ENCODE measurements at places on chromosomes 2 and 18. TPM values are rescaled to one million over a fixed set of nuclear protein-coding genes. Genes with fewer than 3 reads are reported as not detected.

GRCh38 chr2:207833251-207833751 is 63.6 kb upstream of the FZD5 start:
- no peak for DNase-seq

- DNase-seq, result no peak
Observed at GRCh38 chr2:173048897-173049661, 26.6 kb upstream of the MAP3K20 start.

DNA sequence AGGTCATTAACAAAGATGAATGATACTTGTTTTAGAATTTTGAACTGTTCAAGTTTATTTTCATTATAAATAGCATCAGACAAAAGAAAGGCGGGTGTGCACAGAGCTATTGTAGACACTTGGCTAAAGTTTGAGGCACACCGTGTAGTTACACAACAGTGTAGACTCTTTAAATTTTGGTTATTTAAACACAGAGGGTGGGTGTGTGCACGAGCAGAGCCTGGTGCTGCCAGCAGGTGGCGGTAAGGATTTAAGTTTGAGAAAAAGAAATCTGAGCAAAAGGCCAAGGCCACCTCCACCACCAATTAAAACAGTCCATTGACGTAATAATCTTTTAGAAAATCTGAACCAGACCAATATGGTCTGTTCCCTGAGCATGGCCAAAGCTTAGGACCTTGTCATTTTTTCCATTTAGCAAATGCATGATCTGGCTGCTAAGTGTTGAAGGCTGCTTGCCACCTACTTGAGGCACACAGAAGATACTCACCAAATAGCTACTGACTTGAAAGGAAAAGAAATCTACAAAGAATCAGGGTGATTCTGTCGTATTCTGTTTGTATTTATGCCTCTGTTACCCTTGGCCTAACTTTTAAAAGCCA is 14.3 kb downstream of the COPS7B start:
- DNase-seq, result no peak

- no peak for DNase-seq
Observed at GRCh38 chr2:232971744-232972143, 41.3 kb downstream of the NGEF start.

DNA sequence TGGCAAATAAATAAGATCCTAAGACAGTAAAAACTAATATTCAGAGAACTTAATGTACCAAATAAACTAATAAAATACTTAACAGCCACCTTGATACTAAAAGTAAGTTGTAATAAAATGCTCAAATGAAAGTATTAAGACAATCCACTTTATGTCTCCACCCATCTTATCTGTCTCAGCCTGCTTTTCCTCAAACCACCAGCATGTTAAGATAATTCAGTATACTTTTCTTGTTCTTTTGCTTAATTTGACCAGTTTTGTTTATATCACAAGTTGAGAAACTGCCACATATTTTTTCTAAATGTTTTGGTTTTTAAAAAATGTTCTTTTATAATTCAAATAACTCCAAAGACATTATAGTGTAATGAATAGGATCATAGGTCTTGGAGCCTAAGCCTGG is 142.0 kb downstream of the MBD5 start:
- DNase-seq, result no peak

- no peak for DNase-seq
Observed at GRCh38 chr2:218332920-218333645, 23.6 kb upstream of the CATIP start.

DNA sequence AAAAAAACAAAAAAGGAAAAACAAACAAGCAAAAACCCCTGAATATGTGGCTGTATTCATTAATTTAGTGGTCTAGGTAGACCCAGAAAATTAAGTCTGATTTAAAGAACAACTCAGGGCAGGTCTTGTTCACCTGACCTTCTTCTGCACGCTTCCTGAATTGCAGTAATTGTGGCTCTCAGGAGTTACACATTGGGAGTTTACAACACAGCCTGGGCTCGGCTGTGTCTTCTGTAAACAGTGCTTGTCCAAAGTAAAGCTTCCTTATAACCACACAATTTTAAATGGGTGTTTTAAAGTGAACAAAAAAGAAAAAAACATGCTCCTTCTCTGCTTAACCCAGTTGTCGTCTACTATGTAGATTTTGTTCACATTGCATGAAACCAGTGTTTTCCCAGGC is 8.3 kb upstream of the MTIF2 start:
- DNase-seq, result no peak

DNA sequence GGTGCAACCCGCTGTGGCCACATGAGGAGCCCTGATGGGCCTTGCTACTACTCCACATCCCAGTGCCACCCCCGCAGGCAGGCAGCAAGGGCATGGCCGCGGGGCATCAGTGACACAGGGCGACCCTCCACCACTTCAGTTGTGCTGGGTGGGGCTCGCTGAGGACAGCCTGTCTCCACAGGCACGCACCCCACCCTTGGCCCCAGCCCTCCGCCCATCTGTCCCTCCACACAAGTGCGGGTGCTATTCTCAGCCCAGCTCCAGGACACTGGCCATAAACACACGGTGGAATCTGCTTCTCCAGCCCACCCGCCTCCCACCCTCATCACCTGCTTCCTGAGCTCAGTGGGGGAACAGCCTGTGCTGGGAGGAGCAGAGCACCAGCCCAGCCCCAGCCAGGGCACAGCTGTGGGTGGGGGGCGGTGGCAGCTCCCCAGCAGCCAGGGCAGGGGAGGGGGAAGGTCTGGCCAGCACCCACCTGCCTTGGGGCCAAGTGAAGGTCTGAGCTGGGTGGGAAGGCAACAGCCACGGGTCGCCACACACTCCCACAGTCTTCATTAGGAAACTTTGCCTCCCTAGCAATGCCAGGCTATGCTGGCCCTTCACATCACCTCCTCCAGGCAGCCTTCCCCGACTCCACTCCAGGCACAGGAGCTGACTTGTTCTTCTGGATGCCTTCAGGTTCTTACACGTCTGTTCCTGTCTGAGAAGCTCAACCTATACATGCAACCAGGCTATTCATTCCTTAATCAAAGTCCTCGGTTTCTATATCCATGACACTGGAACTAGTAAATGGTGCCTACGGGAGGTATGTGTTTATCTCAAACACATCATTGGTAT is 16.5 kb downstream of the BIN1 start:
- DNase-seq, result no peak

- DNase-seq, result no peak
Observed at GRCh38 chr2:31354837-31355236, 59.7 kb downstream of the XDH start.

FSIP2 gene
- polyA plus RNA-seq, result 4.1 TPM

EGR4 gene
- polyA plus RNA-seq, result not detected

POTEC gene
- 0.03 TPM for polyA plus RNA-seq

DTNA gene
- polyA plus RNA-seq, result 22.7 TPM

PRSS56 gene
- polyA plus RNA-seq, result not detected

GPR45 gene
- not detected for polyA plus RNA-seq

Measured in left kidney (tissue), 8 donors.